ENCODE measurements at places on chromosomes 12 and 14. TPM values are rescaled to one million over a fixed set of nuclear protein-coding genes. Genes with fewer than 3 reads are reported as not detected.
A peak's percentile ranks its signal among the peaks of the same experiment; 100 is the strongest.

GRCh38 chr14:40983604-40984003 is 623.1 kb upstream of the LRFN5 start:
- peak; percentile 23 for DNase-seq

- DNase-seq, result no peak
Observed at GRCh38 chr12:95975491-95975890, 20.7 kb downstream of the HAL start.

DNA sequence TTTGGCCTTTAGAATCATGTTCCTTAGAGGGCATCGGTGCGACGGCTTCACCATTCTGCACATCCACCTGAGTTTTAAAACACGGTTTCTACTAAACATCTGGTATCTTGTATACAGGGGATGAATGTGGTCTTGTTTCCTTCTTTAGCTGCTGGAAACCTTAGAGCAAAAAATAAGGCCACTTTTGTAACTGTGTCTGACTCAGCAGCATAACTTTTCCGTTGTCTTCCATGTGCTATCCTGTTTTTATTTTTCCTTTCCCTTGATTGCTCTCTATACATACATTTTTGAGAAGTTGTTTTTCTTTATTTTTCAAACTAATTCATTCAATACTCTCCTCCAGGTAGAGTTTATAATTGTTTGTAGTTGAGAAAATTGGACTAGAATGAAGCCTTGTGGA is 108.8 kb upstream of the PCED1B start:
- no peak for DNase-seq

DNA sequence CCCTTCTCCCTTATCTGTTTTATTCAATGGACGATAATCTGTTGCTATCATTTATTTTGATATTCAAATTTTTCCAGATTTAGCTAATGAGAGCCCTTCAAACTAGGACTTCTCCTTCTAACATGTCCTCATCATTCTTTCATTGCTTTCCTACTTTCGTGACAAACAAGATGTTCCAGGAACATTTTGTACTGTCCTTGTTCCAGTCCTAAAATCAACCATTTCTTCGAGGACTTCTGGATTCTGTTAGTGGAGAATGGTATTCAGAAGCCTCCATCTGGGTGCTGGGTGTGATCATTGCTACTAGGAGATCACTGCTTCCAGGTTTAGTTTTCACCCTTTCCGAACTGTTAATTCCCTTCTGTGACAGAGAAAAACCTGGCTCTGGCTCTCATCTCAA is 29.5 kb upstream of the FBXO34 start:
- no peak for DNase-seq

DNA sequence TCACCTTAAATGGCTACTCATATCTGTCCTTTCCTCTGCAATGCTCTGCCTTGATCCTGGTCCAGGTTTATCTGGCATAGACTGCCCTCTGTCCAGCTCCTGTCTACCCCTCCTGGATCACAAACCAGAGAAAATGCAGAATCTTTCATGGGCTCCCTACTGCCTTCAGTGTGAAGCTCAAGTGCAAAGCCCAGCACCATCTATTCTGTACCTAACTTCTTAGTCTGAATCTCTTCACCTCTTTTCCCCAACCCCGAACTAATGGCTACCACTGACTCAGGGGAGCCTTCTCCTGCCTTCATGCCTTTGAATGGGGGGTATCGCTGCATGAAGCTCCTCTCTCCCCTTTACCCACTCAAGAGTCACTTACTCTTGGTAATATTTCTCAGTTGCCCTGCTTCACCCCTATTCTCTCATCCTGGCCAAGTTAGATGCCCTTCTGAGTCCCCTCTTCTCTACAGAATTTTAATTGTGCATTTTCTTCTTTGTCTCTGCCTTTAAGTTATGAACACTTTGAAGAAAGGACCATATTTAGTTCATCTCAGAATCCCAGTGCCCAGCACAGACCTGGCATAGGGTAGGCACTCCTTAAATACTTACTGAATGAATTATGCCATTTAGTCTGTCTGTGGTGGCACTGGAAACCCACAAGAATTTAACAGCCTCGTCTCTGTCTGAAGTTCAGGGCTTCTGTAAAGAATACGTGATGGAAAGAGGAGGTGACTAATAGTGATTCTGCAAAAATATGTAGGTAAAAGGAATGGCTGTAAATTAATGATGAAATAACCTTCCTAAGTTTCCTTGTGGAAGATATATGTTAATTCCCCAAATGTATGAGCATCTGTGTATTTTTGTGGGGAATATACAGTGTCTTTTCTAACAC is 191.3 kb upstream of the AMIGO2 start:
- DNase-seq, result peak; percentile 60

GRCh38 chr14:48247977-48248376 is 572.6 kb upstream of the MDGA2 start:
- DNase-seq, result no peak

GRCh38 chr14:99720941-99721791 is 37.1 kb downstream of the CYP46A1 start:
- DNase-seq, result no peak

The IFT81 gene
- total RNA-seq, result 30.8 TPM

The COX8C gene
- total RNA-seq, result not detected

DNA sequence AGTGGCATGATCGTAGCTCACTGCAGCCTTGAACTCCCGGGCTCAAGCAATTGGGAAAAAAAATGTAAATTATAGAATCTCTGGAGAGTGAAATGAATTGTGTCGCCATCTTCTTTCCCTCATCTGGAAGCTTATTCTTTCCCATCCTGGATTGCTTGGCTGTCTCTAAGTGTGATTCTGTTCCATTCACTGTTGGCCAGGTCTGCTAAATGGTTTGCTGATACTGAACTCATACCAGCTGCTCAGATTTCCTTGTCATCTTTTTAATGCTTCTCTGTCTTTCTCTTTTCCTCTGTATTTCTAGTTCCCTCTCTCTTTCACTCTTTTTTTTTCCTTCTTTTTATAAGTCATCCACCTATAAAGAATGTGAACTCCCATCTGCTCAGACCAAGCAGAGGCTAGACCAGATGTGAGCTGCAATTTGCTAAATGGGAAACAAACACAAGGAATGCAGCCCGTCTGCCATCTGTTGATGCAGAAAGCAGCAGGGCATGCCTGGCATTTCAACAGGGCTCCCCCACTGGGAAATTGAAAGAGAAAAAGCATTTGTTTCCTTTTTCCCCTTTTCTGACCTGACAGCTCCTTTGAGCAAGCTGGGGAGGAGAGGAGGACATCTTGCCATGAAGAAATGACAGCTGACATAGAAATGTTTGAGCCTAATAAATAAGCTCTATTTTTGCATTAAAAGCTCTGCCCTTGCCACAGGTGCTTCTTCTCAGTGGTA is 1823.6 kb upstream of the FLRT2 start:
- DNase-seq, result no peak

The CLEC4A gene
- 0.45 TPM for total RNA-seq

The GLIPR1L1 gene
- not detected for total RNA-seq

The BEGAIN gene
- total RNA-seq, result 0.18 TPM

DNA sequence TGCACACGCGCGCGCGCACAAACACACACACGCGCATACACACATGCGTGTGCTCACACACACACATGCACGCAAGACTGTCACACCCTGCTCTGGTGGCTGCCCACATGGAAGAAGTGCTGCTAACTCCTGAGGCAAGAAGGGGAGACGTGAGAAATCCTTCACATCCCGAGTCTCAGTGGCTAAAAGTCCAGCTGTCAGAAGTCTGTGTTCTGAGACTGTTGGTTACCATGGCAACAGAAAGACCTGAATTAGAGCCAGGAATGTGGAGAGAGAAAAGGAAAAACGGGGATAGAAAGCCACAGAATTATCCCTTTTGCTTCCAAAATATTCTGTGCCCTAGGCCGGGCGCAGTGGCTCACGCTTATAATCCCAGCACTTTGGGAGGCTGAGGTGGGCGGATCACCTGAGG is 71.2 kb downstream of the PPFIBP1 start:
- DNase-seq, result peak; percentile 90

GRCh38 chr12:80877721-80878265 is 59.9 kb downstream of the LIN7A start:
- peak; percentile 21 for DNase-seq

The GALNT16 gene
- total RNA-seq, result 1.6 TPM

DNA sequence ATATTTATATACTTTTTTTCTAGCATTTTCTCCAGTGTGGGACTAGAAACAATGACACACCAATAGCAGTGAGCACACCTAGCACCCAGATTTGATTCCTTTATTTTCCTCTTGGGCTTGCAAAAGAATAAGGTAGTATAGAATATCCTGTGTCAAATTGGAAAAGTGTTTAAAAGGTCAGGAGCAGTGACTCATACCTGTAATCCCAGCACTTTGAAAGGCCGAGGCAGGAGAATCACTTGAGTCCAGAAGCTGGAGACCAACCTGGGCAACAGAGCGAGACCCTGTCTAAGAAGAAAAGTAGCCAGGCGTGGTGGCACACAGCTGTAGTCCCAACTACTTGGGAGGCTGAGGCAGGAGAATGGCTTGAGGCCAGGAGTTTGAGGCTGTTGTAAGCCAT is 53.8 kb upstream of the SGPP1 start:
- no peak for DNase-seq

The SOX5 gene
- total RNA-seq, result 12.8 TPM

GRCh38 chr12:107344035-107344808 is 250.9 kb upstream of the CRY1 start:
- DNase-seq, result peak; percentile 58

DNA sequence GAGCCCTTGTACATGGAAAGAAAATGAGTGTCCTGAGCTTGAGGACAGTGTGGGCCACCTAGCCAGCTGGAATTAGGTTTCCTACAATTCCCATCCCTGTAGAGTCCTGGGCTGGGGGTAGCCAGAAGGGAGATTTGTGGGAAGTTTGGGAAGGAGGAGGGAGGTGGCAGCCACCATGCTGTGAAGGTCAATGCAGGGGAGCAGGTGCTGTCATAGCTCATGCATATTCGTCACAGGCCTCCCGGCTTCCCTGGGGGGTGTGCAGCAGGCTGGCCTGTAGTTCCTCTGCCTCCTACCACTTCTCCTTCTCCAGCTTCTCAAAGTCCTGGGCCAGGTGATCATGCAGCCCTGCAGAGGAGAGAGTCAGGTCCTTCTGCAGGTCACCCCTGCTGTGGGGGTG is 121.3 kb downstream of the TBX3 start:
- no peak for DNase-seq

The PROX2 gene
- not detected for total RNA-seq

The MYL2 gene
- total RNA-seq, result not detected

DNA sequence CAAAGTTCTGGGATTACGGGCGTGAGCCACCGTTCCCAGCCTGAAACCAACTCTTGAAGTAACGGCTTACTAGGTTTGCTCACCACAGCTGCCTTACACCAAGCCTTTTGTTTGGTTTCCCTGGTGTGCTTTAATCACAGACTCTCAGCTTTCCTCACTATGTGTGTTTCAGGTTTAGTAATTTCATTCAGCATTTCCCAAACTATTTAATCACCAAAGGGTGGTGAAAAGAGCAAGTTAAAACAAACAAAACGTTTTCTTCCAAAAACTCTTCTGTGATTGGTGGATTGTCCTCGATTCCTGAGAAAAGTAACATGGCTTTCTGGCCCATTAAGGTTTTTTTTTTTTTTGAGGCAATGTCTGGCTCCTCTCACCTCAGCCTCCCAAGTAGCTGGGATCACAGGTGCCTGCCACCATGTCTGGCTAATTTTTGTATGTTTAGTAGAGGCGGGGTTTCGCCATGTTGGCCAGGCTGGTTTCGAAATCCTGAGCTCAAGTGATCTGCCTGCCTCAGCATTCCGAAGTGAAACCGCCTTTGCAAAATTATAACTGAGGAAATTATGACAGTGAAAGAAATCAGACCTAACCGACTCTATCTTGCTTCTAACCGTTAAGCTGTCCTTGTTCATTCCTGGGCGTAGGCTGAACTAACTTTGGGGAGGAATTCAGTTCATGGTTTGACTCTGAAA is 1.5 kb upstream of the ZFYVE26 start:
- DNase-seq, result no peak

DNA sequence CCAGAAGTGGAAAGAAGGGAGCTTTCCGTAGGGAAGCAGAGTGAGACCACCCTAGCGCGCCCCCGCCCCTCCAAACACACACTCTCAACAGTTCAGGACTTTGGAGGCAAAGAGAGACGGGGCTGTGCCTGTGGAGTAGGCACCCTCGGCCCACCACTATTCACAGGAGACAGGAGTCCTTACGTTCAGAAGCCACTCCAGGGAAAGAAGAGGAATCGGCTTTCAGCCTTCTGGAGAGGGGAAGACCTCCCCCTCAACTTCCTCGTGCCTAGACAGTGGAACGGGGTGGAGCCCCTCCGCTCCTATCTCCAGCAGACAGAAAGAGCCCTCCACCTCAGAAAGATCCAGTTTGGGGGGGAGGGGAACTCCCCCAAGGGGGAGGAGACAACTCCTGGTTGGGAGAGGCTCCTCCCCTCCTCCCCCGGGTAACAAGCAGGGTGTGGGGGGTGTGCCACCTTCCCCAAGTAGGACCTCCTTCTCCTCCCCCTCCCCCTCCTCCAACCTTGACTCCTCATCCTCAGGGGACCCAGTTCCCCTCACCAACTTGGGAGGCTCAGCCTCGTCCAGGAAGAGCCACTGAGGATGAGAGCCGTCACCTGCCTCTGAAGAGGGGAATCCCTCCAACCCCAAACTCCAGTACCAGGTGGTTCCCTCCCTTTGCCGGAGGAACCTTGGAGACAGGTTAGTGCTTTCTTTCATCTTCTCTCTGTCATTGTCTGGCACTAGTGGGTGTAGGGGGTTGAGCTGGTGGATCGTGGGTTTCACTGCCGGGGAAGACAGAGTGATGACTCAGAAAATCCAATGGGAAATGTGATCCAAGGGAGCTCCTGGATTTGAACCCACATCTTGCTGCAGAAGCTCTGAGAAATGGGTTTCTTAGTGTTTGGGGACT is 883 bp downstream of the FOXJ2 start:
- DNase-seq, result no peak

GRCh38 chr12:105852951-105853350 is 285.8 kb downstream of the NUAK1 start:
- peak; percentile 71 for DNase-seq

The SLC16A7 gene
- 38.2 TPM for total RNA-seq

DNA sequence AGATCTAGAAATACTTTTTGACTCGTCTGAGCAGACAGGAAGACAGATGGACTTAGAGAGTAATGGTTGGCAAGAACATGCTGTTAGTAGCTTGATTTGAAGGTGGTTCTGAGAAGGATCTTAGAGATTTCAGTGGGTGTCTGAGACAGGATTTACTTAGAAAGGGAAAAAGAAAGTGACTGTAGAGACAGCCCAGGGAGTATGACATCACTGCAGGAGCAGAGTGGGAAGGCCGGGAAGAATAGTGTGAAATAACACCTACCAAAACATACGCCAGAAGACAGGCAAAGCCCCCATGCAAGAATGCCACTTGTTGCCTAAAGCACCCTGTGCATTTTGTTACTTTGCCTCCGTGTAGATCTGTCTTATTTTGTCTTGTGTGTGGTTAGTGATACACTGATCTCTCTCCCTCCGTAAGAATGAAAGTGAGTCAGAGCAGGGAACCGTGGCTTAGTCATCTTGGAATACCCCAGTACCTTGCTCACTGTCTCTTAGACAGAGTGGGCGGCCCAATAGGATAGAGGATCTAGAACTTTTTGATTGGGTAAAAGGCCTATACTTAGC is 161.3 kb upstream of the IFNG-AS1 start:
- peak; percentile 93 for DNase-seq

- peak; percentile 49 for DNase-seq
Observed at GRCh38 chr14:69268763-69269162, 8.8 kb downstream of the GALNT16 start.

The TAS2R31 gene
- total RNA-seq, result 13.6 TPM

The OR6C70 gene
- not detected for total RNA-seq

The PPM1H gene
- 0.98 TPM for total RNA-seq
